ENCODE measurements at places on chromosomes 11 and 22.

DNA sequence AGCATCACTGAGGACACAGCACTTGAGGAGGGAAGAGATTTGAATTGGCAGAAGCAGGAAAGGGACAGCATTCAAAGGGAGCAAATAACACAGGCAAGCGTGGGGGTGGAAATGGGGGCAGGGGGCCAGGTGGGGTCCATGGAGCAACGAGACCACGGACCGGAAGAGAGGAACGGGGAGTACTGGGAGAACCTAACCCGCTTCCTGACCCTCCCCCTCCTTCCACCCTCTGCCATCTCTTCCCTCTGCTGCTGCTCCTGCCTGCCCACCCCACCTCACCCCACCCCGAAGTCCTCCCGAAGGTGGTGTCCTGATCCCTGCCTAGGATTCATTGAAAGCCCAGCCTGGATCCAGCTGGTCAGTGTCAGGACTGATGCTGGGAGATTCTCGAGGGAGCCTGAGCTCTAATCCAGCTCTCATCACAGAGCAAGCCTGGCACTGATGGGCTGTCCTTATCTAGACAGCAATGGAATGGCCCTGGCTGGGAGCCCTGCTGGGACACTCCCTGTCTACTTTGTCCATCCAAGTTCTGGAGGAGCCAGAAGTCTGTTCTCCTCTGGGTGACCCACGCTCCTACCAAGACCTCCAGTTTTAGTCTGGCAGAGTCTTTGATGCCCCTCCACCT is 105.0 kb downstream of the TRIM29 start:
- DNase-seq: no peak

DNA sequence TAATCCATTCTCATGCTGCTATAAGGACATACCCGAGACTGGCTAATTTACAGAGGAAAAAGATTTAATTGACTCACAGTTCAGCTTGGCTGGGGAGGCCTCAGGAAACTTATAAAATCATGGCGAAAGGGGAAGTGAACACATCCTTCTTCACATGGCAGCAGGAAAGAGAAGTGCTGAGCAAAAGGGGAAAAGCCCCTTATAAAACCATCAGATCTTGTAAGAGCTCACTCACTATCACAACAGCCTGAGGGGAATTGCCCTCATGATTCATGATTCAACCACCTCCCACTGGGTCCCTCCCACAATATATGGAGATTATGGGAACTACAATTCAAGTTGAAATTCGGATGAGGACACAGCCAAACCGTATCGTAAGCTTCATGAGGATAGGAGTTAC is 3.8 kb upstream of the CYB5R2 start:
- DNase-seq: no peak

DNA sequence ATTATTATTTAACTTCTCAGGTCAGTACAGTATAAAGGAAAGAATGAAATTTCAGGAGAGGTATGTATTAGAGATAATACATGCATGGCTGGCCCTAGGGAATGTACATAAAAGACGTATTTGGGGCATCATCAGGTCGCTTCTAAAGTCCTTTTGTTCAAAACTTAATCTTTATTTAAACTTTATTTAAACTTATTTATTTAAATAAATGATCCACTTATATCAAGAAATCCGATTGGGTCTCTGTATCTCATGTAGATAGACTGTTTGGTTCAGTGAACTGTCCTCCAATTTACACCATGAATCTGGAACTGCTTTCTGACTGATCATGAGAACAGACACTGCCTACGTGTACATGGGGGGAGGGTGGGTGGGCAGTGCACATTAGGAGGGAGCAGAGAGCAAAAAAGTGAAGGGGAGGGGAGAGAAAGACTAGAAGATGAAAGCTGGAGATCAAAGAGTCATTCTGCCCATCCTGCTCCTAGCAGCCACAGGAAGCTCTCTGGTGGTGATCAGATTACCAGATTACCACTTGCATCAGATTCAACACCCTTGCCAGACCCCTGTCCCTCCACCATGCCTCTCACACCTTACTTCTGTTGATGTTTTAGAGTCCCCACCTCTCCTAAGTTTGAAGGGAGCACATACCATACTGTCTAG is 92.1 kb upstream of the MTMR2 start:
- no peak for DNase-seq

DNA sequence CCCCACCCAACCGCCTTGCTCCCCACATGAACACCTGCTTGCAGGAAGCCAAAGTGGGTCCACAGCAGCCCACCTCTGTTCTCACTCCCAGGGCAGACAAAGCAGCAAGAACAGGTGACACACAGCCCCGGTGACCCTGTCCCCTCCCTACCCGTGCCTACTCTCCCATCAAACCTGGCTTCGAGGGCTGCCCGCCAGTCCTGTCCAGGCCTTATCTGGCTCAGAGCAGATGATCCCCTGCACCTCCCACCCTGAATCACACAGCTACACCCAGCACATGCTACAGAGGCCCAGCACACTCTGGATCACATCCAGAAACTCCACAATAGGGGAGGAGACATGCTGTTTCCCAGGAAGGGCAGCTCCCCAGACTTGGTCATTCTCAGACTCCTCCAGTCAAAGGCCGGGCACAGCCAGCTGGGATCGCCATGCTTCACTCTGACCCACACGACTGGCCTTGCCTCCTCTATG is 6.2 kb upstream of the RGL4 start:
- peak; percentile 58 for DNase-seq

- no peak for DNase-seq
Observed at GRCh38 chr11:65279741-65280440, 18.1 kb downstream of the POLA2 start.

- DNase-seq: no peak
Observed at GRCh38 chr11:73221451-73221850, 3.4 kb downstream of the P2RY2 start.

DNA sequence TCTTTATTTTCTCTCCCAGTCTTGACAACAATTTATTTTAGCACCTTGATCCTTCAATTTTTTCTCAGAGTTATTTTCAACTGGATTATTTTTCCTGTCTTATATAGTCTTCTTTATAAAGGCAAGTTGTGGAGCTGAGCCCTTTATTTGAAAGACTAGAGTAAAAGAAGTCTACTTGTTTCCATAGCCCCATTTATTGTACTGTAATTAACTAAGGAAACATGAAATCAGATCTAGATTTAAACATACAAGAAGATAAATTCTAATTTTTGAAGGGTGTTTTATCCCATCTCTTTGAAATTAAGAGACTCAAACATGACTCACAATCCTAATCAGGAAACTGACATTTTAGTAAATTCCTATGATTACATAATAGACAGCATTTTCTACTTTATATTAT is 2421.8 kb downstream of the LRRC4C start:
- no peak for DNase-seq

DNA sequence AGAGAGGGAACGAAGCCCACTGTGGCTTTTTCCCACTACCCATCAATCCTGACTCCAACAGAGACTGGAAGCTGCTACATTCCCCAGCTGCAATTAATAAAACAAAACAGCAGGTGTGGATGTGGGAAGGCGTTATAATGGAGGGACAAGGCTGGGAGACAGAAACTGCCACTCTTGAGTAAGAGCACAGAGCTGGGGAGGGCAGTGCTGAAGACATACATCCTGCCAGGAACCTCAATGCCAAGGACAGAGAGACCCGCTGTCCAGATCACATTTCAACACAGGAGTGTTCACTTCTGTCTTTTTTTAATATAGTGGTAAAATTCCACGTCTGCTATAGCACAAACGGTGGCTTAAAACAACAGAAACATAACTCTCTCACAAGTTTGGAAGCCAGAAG is 94.5 kb downstream of the LARGE1 start:
- no peak for DNase-seq

GRCh38 chr11:24747275-24748251 is 250.7 kb downstream of the LUZP2 start:
- DNase-seq: no peak

- DNase-seq: peak; percentile 17
Observed at GRCh38 chr11:75189911-75190310, 39.0 kb downstream of the SLCO2B1 start.

DNA sequence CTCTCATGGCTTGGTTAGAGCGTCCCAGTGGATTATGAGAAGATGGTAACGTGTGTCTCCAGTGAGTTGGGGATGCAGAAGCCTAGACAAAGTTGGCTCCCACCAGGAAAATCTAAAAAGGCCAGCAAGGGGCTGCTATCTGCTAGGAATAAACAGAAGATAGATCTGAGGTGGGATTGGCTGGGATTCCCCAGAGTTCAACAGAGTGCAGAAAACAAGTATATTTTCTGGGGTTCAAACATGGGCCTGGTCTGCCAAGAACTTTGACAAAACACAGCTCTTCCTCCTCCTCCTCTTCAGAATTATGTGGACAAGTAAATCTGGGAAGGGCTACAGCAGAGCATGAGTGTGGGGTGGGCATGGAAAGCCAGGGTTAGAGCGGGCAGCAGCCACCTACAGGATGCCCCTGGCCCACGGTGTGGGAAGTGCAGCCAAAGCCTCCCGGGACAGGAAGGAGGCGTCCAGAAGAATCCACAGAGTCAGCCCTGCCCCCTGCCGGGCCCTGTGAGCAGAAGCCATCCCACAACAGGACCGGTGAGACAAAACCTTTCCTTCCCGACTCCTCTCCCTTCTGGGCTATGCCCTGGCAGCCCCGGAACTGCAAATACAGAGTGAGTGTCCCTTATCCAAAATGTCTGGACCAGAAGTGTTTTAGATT is 67.1 kb downstream of the CD82 start:
- no peak for DNase-seq

DNA sequence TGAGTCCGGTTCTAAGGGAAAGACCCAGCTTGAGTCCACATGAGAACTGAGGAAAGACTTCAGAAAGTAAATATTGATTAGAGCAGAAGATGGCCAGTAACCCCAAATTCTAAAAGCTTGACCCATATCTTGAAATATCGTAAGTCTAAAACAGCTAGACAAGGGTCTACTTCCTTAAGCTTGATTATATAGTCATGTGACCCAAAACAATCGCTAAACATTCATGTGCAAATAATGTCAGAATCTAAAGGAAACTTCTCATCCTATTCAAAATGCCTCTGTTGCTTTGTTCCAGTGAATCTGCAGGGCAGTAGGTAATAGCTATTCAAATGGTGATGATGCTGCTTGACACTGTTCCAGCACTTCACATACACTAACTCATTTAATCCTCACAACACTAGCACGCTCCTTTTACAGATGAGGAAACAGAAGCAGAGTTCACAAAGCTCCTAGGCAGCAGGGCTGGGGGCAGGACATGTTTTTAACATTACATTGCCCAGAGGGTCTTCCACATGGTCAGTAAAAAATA is 52.6 kb downstream of the TCF20 start:
- no peak for DNase-seq

DNA sequence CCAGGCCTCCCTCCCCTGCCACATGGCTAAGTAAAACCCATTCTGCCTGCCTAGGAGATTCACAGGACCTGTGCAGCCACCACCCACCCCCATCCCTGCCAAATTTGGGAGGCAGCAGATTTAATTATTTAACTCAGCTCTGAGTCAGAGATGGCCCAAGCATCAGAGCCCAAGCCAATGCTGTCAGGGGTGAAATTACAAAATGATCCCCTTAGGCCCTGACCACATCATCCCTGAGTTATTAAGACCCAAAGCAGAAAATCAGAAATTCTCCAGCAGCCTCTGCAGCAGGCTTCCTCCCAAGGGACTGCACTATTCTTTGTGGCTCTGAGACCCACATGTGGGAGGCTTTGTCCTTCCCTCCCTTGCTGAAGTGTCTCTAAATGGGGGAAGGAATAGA is 52.8 kb upstream of the RRAS2 start:
- peak; percentile 20 for DNase-seq

DNA sequence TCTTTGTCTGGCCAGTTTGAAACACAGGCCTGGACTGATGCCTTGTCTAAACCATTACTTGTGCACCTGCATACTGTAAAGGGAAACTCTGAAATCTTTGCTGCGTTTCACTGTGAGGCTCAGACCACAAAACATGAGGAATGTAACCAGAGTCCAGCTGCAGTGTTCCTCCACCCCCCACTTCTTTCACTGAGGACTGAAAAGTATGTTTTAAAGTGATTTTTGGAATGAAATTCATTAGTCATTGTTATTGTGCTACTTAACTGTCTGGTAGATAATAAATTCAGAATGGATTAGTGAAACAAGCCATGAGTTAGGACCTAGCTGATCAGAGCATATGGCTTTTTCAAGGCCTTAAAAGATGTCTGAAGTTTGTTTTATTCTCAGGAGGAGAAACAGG is 181.2 kb downstream of the WNT11 start:
- no peak for DNase-seq

GRCh38 chr22:38843657-38844314 is at the start of gene NPTXR:
Gene NPTXR, minus strand, starts transcription at chr22:38844028.
- no peak for DNase-seq

GRCh38 chr11:61121192-61121831 is 19.0 kb downstream of the CD5 start:
- no peak for DNase-seq

GRCh38 chr22:23497016-23497885 is 82.8 kb downstream of the IGLL1 start:
- DNase-seq: no peak

GRCh38 chr22:44735518-44736428 is 16.6 kb upstream of the ARHGAP8 start:
- DNase-seq: no peak

GRCh38 chr11:6438979-6439571 is 1.7 kb downstream of the HPX start:
- DNase-seq: peak; percentile 52

DNA sequence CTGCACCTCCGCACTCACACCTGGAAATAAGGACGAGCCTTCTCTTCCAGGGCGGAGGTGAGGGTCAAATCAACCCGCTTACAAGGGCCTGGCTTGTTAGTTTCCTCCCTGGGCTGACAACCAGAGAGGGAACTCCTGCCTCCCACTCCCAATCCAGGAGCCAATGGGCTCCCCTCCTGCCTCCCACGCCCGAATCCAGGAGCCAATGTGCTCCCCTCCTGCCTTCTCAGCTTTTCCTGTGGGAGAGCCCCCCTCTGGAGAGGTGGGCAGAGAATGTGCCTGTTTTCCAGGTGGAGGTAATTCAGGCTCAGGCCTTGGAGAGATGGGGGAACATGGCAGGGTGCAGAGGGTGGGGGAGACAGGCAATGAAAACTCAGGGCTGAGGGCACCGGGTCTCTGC is 53.7 kb upstream of the TTLL12 start:
- DNase-seq: no peak

GRCh38 chr11:77136074-77136473 is 8.0 kb downstream of the MYO7A start:
- DNase-seq: no peak

DNA sequence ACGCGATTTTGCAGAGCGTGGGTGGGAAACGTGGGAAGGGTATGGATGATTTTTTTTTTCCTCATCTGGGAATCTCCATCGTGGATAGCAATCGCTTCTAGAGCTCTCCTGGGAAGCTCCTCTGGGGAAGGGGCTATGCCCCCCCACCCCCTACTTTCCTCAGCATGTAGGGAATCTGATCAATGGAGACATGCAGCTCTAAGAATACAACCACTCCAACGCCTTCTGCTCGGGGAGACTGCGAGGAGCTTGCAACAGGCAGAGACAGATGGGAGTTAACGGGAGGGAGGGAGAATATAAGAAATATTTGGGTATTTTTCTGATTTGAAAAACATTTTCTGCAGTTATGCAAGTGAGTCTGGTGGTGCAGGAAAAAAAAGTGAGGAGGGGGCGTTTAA is 104.6 kb upstream of the HSD17B12 start:
- DNase-seq: no peak

DNA sequence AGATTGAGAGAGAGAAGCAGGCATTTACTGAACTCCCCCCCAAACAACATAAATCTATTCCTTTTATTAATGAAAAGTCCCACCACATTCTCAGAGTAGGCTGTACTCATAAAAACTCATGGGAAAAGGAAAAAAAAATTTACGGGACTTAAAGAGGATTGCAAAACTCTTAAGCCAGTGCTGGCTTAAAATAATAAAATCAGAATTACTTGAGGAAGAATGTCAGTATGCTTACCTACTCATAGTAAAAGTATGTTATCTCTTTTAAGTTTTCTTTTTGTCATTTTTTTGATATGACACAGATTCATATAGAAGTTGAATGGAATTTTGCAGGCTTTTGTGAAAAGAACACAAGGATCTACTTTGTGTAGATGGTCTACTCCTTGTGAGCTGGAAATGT is 126.3 kb downstream of the LUZP2 start:
- DNase-seq: no peak
